ENCODE measurements at places on chromosomes 11 and 22. TPM values are rescaled to one million over a fixed set of nuclear protein-coding genes. Genes with fewer than 3 reads are reported as not detected.

RIMBP3C gene
- not detected for total RNA-seq

SGSM1 gene
- total RNA-seq, result 4.1 TPM

DNA sequence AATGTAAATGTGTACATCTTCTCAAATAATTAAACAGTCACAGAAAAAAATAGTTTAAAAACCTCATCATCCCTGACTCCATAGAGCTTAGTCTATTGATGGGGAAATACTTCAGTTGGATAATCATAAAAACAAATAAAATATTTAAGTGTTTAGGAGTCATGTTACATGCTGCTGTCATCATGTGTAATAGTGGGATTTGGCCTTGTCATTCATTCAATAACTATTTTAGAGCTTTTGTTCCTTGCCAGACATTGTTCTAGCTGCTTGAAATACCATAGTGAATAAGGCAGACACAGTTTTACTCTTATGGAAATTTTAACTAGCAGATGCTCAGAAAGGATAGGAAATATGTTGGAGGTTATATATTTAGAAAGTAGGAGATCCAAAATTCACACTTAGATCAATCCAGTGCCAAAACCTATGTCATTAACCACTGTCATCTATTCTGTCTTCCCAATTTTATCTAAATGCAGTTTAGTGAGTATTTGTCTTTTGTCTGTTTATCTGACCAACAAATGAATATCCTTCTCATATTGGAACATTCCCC is 324.7 kb downstream of the CASP12 start:
- no peak for DNase-seq

SAA2 gene
- total RNA-seq, result 4.1 TPM

GRCh38 chr11:63682066-63683021 is 1.0 kb downstream of the RTN3 start:
- no peak for DNase-seq

TBX10 gene
- total RNA-seq, result 0.21 TPM

ADM gene
- total RNA-seq, result 40.8 TPM

- DNase-seq, result no peak
Measured at GRCh38 chr11:113373981-113374560, 13.5 kb upstream of the ANKK1 start.

CALCA gene
- total RNA-seq, result 0.42 TPM

SLC7A4 gene
- total RNA-seq, result 0.21 TPM

LRRC55 gene
- total RNA-seq, result 0.79 TPM

GRCh38 chr11:120911943-120912342 is 112.0 kb upstream of the TBCEL start:
- no peak for DNase-seq

GRCh38 chr22:39106326-39106725 is 9.3 kb downstream of the APOBEC3H start:
- DNase-seq, result no peak

PDE2A gene
- 4.9 TPM for total RNA-seq

Measured in WTC11 (cell line).